ENCODE measurements at places on chromosomes 4 and X. TPM values are rescaled to one million over a fixed set of nuclear protein-coding genes. Genes with fewer than 3 reads are reported as not detected.

DACH2 gene
- total RNA-seq: not detected

ADAD1 gene
- not detected for total RNA-seq

MAGEC1 gene
- total RNA-seq: not detected

SLC25A14 gene
- 4.9 TPM for total RNA-seq

All from MG63 (cell line).